Anterior cingulate cortex (tissue), 58 donors: ENCODE measurements at places on chromosomes 2 and 18.

DNA sequence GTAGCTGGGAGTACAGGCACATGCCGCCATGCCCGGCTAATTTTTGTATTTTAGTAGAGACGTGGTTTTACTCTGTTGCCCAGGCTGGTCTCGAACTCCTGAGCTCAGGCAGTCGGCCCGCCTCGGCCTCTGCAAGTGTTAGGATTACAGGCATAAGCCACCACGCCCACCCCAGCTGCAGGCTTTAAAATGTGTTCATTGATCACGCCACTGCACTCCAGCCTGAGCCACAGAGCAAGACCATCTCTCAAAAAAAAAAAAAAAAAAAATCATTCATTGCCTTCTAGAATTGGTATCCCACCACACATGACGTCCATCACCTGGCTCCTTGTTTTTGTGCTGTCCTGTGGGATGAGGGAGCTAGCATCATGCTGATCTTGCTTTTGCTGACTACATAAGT lies 127.4 kb downstream of the VIT start:
- DNase-seq = no peak

- DNase-seq = no peak
These were observed 20.1 kb downstream of the ARL4C start for GRCh38 chr2:234476766-234477165.

GRCh38 chr2:71880846-71881610 lies 266.6 kb downstream of the CYP26B1 start:
- no peak for DNase-seq

GRCh38 chr2:120870467-120870788 lies 134.8 kb downstream of the GLI2 start:
- DNase-seq = no peak

DNA sequence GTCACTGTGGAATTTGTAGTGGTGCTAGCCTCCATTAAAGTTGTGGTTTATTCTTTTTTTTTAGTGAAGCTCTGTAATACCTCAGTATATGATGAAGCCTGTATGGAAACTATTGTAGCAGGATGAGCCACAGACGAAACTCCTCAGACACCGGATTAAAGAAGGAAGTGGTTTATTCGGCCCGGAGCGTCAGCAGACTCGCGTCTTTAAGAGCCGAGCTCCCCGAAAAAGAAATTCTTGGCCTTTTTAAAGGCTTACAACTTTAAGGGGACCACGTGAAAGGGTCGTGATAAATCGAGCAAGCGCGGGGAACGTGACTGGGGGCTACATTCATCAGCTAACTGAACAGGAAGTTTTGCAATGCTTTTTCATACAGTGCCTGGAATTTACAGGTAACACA lies 8.1 kb upstream of the CCL20 start:
- DNase-seq = no peak

DNA sequence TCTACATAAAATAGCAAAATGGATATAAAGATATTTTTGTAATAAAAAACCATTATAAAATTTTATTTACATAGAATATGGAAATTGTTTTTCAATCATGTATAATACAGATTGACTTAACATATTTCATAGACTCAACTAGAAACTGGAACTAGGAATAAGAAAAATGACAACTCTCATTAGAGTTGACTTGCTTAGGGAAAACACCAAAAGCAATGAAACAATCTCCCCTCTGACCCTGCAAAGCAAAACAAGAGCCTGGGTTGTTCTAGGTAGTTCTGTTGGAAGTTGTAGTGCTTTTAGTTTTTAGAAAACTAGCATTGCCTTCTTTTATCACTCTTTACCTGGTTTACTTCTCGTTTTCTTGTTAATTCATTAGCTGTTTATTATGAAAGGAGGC lies 32.2 kb upstream of the MTIF2 start:
- no peak for DNase-seq

GRCh38 chr2:112141626-112142007 lies 3.4 kb downstream of the FBLN7 start:
- DNase-seq = no peak

GRCh38 chr2:183532514-183532913 lies 408.3 kb downstream of the NUP35 start:
- DNase-seq = no peak

- no peak for DNase-seq
These were observed 94.8 kb downstream of the SPOPL start for GRCh38 chr2:138596403-138596802.

- DNase-seq = no peak
These were observed 16.9 kb upstream of the VPS54 start for GRCh38 chr2:64036034-64036705.

GRCh38 chr2:72625366-72625765 lies 200.5 kb downstream of the EXOC6B start:
- no peak for DNase-seq

- no peak for DNase-seq
These were observed 8.3 kb downstream of the TCF4 start for GRCh38 chr18:55579501-55580270.

- DNase-seq = no peak
These were observed 181.2 kb downstream of the TNS1 start for GRCh38 chr2:217821536-217822147.

- DNase-seq = no peak
These were observed 885.6 kb upstream of the VRK2 start for GRCh38 chr2:57160976-57161375.

DNA sequence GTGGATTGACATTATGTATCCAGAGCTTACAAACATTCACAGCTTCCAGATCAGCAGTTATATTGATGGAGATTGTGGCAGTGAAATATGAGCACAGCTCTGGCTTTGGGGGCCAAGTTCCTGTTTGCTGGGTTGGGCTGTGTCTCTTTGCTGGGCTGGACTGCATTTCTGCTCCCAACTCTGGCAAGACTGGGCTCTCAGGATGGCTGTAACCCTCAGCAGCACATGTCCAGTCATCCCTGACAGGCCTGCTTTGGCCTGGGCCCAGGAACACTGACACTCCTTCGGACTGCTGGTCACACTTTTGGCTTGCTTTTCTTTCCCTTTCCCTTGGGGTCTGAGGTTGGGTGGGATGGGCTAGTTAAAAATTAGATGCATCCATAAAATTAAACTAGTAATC lies 17.9 kb upstream of the VPS4B start:
- no peak for DNase-seq

DNA sequence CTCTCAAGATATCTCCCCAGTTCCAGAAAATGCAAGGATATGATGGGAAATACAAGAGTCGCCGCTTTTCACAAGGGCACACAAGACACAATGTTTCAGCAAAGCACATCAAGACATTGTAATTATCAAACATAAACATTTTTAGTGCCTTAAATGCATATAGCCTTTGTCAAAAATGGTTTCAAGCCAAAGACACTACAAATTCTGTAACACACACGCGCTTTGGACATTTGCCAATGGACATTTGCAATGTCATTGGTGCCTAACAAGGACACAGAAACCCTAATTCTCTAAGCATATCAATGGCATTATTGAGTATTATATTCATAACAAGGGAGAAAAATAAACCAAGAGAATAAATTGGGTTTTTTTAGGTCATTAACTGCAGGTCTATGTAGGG lies 16.1 kb downstream of the ADD2 start:
- no peak for DNase-seq

DNA sequence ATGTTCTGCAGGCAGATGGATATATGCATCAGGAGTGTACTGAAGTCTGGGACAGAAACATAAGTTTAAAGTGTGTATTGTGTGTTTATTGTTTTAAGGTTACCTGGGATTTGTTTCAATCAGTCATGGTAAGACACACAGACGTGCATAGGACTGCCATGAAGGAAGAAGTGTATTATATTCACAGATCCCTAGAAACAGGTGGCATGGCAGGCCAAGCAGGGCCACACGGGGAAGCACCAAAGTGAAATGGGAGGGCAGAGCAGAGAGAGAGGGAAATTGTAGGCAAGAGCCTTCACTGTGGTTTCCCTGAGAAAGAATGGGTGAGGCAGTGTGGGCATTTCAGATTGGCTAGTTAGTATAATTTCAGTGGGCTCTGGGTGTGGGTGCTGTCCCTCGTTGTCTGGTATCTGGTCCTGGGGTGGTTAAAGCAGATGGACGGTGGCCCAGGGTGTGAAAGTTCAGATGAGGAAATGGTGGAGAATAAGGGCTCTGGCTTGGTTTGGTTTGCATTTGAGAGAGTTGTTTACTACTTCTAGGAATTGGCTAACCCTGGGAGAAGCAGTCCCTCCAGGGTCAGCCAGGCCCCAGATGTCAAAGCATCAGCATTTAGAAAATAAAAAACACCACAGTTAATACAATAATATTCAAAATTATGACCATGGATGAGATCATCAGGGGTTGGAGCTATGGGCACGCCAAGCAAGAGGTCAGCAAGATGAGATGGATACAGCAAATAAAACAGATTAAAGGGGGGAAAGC lies 160.0 kb downstream of the LRRC30 start:
- no peak for DNase-seq

DNA sequence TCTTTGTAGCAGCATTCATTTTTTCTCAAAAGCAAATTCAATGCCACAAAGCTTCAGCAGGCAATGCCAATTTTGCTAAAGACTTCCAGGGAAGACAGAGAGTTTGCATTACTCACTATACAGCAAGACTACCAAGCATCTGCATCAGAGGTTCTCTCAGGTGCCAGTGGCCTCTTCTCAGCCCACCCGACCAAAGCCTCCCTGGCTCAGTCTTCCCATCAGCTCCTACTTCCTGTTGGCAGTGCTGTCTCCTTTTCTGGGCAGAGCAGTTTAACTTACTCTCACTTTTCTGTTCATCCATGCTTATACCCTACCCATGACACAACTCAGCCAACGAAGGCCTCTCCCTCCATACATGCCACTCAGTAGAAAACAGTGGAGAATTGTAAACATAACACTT lies 157.1 kb downstream of the TRABD2A start:
- DNase-seq = no peak

GRCh38 chr18:77754475-77755044 lies 504.9 kb downstream of the GALR1 start:
- DNase-seq = no peak

- DNase-seq = no peak
These were observed 218.2 kb downstream of the SH3BP4 start for GRCh38 chr2:235170016-235170415.

GRCh38 chr2:156470975-156471583 lies 34.9 kb downstream of the GPD2 start:
- DNase-seq = no peak

GRCh38 chr2:239222312-239222660 lies 178.5 kb downstream of the HDAC4 start:
- DNase-seq = no peak

DNA sequence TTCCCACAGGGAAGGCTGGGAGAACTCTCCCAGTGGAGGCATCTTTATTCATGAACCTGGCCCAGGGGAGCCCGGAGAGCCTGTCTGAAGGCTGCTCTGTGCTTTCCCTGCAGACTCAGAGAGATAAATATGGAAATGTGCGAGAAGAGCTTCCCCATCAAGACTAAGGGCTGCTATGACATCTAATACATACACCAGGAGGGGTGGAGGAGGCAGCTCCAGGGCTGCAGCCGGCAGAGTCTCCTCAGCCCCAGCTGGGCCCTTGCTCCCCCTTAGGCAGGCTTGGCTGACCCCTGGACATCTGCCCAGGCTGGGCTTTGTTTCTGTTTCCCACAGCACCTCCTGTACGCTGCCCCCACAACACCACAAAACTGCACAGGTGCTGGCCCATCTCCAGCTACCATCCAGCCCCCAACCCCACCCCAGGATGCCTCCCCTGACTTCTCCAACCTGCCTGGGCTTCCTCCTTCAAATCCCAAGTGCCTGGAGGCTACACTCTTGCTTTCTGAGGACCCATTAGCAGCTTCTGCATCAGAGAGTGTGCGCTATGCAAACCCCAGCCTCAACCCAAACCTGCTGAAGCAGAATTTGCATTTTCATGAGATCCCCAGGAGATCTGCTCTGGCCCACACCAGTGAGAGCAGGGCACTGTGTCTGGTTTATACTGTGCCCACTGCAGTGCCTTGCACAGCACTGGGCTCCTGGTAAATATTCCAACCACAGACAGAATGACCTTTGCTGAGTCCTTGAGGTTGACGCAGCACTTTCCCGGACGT lies 96.8 kb downstream of the VSNL1 start:
- no peak for DNase-seq

- no peak for DNase-seq
These were observed 699.7 kb upstream of the ZNF804A start for GRCh38 chr2:183898641-183899040.
